Retinal pigment epithelial cell (primary cell): ENCODE measurements at places on chromosomes 7 and 10.

DNA sequence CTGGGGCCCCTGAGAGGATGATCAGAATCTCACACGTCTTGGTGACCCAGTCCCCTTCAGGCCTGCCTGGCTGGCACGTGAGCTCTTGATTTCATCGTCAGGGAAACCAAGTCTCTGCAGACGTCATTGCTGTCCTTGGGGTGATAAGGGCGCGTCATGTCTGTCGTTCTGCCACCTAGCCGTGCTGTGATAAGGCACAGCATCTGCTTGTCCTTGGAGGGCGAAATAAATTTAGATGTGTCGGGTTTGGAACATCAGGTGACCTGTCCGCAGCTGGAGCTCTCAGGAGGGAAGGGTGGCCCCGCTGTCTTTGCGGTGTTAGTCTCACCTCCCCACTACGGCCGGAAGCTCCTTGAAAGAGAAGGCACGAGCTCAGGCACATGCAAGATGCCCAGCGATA, 129.2 kb downstream of the GRK5 start:
- DNase-seq: no peak

- DNase-seq: no peak
Observed at GRCh38 chr7:20193873-20194272, 23.3 kb downstream of the MACC1 start.

- no peak for DNase-seq
Observed at GRCh38 chr7:122301858-122302760, 2.4 kb downstream of the FEZF1 start.

- DNase-seq: no peak
Observed at GRCh38 chr10:46294641-46295220, 7.9 kb downstream of the ANTXRL start.

DNA sequence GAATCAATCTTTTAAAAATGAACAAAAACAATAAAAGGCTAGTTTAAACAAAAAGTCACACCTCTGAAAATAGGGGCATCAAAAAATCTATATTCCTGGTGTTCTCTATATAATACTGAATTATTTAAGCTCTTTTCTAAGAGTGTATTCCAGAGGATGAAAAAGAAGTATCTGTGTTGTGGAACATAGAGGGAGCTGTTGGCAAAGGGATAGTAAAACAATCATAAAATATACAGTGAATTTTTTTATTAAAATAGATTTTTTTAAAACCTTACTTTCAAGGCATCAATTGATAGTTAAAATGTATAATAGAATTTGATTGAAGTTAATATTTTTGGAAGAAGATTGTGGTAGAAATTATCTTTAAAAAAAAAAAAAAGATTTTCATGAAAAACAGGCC, 1409.1 kb upstream of the CELF2 start:
- DNase-seq: no peak

- DNase-seq: no peak
Observed at GRCh38 chr10:87775766-87776165, 42.3 kb downstream of the ATAD1 start.

DNA sequence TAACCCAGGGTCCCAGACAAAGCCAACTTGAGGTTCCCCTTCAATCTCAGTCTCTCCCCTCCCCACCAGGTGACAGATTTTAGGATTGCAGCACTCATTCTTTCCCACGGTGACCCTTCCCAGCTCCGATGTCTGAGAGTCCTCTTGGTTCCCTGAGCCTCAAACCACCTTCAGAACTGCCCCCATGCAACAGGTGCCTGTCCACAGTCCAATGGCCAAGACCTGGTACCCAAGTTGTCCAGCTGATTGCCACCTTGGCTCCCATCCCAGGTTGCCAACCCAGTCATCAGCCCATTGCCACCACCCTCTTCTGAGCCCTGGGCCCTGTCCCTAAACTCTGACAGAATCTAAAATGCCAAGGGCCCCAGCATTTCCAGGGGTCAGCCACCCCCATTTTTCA, 53.5 kb downstream of the SLIT1 start:
- DNase-seq: no peak

GRCh38 chr7:37039131-37039749, 314.9 kb upstream of the AOAH start:
- no peak for DNase-seq

GRCh38 chr10:6385665-6386064, 182.9 kb downstream of the PFKFB3 start:
- peak; percentile 21 for DNase-seq

DNA sequence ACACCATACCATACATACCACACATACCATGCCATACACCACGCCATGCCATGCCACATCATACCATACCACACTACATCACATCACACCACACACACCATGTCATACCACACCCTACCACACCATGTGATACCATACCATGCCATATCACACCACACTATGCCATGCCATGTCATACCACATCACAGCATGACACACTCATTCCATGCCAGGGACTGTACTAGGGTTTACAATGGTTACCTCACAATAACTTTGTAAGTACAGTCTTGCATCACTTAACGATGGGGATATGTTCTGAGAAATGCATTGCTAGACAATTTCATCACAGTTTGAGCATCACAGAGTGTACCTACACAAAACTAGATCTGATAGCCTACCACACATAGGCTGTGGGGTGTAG, 14.5 kb downstream of the PYROXD2 start:
- no peak for DNase-seq
